ENCODE measurements at places on chromosomes 5 and 9.
A peak's percentile ranks its signal among the peaks of the same experiment; 100 is the strongest.

GRCh38 chr9:120413121-120414048, 166.6 kb downstream of the CDK5RAP2 start:
- no peak for DNase-seq

- DNase-seq = peak; percentile 24
These were observed 9.3 kb upstream of the PTPN3 start for GRCh38 chr9:109507421-109507838.

GRCh38 chr9:133120501-133121197, 391 bp downstream of the RALGDS start:
- no peak for DNase-seq

GRCh38 chr9:70405808-70406433, 8.5 kb downstream of the KLF9 start:
- peak; percentile 25 for DNase-seq

GRCh38 chr5:171640480-171640879, 145.1 kb upstream of the SMIM23 start:
- no peak for DNase-seq

- DNase-seq = peak; percentile 53
These were observed 659.1 kb downstream of the EFNA5 start for GRCh38 chr5:107011605-107012004.

DNA sequence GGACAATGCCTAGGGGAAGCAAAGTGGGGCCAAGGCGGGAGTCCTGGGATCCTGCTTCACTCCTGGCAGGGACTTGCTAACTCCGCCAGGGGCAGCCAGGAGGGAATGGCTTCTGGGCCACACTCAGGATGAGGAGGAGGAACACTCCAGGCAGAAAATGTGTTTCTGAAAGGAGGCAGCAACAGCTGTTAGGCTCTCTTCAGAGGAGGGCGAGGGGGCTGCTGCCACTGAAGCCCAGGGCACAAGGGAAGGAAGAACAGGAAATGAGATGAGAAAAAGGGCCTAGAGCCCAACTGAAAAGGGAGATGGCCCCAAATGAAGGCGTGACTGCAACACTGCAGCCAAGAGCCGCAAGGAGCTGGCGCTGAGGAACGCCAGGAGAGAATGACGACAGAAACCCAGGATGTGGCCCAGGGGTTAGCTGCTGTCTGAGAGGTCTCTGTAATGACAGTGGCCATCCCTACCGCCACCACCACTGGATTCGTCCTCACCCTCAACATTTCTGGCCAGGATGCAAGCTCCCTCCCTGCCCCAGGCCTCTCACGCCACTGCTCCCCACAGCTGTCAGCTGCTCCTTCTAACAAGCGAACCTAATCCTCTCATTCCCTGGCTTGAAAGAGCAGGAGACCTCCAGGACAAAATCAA, 15.8 kb downstream of the PSMB7 start:
- DNase-seq = no peak

GRCh38 chr5:78588507-78588906, 60.1 kb downstream of the LHFPL2 start:
- no peak for DNase-seq

DNA sequence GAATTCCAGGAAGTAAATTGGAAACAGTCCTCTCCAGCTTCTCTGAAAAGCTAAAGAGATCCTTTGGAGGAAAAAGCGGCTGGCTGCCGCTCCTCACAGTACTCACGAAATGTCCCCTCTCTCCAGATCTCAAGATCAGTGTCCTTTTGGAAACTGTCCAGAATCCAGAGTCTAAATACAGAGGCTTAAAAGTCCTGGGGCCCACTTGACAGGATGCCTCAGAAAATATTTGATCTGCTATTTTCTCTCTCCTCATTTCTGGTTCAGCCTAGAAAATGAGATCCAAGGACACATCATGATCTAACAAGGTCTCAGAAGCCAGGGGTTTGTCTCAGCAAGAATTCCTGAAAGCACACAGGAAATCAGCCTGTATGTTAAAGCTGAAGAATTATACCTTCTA, 7.2 kb downstream of the C1QTNF2 start:
- DNase-seq = peak; percentile 23

DNA sequence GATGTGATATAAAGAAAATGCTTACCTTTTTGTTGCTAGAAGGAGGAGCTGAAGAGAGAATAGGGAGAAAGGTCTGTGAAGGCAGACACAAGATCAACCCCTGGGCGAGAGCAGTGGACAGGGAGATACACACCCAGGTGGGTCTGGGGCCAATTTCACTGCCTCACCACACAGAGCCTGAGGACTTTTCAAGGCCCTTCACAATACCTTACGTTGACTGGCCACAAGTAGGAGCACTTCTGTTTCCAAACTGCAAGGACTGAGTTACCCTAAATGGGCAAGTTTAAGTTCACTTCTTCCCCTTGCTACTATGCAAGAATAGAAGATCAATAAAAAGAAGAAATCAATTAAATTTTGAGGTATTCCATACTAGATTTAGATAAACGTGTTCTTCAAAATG, 174.5 kb upstream of the SLC12A2 start:
- peak; percentile 28 for DNase-seq

DNA sequence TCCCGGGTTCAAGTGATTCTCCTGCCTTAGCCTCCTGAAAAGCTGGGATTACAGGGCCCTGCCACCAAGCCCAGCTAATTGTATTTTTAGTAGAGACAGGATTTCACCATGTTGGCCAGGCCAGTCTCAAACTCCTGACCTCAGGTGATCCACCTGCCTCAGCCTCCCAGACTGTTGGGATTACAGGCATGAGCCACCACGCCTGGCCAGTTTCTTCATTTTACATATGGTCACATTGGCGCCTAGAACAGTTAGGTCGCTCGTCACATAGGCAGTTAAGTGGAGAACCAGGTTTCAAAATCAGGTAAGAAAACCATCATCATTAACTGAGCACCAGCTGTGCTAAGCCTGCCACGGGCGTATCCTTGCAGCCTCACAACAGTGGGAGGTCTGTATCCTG, 36.1 kb downstream of the OLFML2A start:
- no peak for DNase-seq

GRCh38 chr5:121462441-121462840, 389.2 kb upstream of the FTMT start:
- no peak for DNase-seq

GRCh38 chr5:55495216-55495615, 39.5 kb downstream of the PLPP1 start:
- DNase-seq = no peak

DNA sequence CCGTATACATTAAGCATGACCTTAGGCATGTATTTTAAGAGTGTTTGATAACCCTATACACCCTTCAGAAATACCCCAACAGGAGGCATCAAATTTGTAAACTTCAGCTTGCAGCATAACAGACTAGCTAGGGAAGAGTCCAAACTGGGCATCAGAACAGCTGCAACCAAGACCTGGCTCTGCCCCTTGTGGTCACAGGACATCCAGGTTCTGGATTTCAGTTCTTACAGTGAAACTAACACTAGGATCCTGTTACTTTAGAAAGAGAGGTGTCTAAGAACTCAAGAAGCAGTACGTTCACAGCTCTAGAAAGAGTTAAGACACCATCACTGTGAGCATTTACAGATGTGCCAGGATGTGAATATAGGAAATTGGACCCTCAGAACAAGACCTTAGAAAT, 229.8 kb downstream of the BNC2 start:
- no peak for DNase-seq

GRCh38 chr9:116430849-116431248, 256.3 kb upstream of the TRIM32 start:
- DNase-seq = no peak

DNA sequence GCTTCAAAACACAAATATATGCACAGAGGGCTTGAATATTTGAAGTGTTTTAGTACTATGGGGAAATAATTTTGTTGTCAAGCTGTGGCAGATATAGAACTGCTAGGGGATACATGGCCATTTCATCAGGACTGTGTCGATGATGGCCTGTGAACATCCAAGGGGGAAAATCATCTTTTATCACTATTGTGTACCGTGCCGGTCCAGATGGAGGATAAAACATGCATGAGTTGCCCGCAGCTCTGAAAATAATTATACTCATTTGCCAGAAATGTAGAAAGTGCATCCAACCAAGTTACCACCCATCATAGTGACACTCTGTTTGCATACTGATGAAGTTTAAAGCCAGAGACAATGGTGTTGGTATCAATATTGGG, 405.9 kb downstream of the ZSWIM6 start:
- no peak for DNase-seq

Data from fibroblast of skin of abdomen (primary cell).